ENCODE measurements at places on chromosomes 2 and 18.

- DNase-seq = no peak
Observed at GRCh38 chr2:95049961-95050360, 24.5 kb downstream of the MAL start.

GRCh38 chr2:48161628-48162027, 255.3 kb upstream of the FBXO11 start:
- DNase-seq = no peak

DNA sequence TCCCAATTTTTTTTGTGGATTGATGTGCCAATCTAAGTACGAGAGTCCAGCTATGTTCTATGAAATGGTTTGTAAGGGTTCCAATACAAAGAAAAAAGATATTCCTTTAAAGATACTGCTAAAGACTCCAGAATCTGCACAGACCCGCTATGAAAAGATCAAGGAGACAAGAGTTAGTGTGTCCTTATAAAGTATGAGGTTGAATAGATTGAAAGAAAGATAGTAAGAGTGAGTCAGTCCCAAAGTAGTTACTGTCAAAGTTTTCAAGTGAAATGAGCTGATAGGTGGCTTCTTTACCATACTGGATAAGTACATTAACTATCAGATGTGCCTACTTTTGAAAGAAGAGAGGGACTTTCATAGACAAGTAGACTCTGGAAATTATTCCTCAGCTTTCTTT, 17.9 kb upstream of the EHBP1 start:
- no peak for DNase-seq

GRCh38 chr2:152049541-152049940, 49.3 kb downstream of the CACNB4 start:
- no peak for DNase-seq

DNA sequence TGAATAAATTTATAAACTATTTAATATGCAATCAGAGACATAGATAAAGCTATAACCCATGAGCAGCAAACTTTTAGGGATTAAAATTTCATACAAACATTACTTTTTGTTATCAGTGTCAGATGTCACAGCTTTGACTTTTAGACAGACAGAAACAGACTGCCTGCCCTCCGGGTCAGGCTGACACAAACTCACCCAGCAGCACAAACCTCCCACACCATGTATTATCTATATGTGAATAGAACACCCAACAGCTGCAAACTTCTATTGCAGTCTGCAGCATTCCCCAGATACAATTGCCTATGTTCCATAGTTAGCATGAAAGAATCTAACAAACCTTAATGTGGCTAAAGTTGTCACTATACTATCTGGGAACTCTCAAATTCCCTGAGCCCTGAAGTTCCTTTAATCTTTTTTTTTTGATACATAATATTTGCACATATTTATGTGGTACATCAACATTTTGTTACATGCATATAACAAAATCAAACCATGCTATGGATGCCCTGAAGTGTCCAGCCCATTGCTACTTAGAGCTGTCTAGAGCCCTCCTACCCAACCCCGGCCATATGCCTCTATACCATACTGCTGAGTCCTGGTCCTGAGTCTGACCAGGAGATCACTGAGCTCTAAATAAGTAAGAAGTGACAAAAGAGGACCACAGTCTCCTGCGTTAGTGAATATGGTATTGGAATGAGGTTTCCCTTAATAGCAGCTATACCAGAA, 214.4 kb downstream of the ZNF385B start:
- DNase-seq = no peak

DNA sequence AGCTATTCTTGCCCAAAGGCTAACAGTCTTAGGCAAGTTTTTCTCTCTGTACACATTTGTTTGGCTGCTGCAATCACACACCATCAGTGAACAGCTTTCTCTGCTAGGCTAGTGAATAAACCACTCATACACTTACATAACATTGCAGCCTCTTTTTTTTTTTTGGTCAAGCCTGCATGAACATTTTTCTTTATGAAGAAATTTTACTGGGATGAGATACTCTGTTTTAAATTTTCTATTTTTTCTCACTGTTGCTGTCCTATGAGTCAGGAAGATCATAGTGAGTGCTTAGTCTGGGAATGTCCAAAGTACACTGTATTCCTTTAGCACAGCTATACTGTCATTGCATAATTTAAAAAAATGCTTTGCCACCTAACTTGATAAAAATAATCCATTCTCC, 58.5 kb downstream of the ROCK1 start:
- DNase-seq = no peak

DNA sequence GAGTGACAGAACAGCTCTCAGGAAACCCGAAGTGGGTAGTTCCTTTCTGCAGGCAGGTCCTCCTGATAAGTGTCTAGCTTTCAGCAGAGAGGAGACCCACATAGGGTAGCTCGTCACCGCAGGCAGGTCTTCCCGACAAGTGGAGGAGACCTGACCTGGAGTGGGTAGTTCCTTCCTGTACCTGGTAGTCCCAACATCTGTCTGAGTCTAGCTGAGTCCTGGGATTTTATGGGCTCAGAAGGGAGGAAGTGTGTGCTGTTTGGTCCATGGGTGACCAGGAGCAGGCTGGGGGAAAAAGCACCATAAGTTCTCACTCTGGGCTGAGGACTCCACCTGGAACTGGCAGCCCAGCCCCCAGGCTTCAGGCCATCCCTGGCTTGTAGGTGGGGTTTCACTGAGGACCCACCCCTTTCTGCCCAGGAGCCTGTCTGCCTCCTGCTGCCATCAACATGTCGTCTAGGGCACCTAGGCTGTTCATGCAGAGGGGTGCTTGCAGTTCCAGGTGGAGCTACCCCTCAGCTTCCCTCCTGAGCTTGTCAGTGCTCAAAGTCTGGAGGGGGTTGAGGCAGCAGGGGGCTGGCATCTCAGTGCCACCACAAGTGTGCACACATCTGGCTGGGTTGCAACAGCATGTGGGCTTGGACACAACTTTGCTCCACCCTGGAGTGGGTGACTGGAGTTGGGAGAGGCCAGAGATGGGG, 9.4 kb downstream of the DYSF start:
- no peak for DNase-seq

- no peak for DNase-seq
Observed at GRCh38 chr2:46835520-46835919, 80.1 kb downstream of the MCFD2 start.

GRCh38 chr2:137670111-137670510, 294.2 kb upstream of the HNMT start:
- no peak for DNase-seq

DNA sequence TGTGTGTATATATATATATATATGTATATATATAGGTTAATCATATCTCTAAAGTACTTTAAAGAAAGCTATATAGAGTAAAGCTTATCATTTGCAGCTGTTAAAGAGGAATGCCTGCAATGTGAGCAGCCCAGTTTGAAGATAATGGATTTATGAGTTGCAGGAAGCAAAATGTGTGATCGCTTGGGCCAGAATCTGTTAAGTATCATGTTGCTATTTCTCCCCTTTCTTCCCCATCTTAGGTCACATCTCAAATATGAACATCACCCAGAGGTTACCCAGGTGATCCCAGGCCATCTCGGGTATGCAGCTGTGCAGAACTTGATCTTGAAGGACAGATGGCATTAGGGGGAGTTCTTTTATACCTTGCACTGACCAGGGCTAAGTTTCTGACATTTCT, 316.5 kb downstream of the MTX2 start:
- no peak for DNase-seq

GRCh38 chr2:7033136-7033960, 116.1 kb downstream of the RNF144A start:
- no peak for DNase-seq

GRCh38 chr2:37711308-37711731, 39.9 kb upstream of the CDC42EP3 start:
- no peak for DNase-seq

DNA sequence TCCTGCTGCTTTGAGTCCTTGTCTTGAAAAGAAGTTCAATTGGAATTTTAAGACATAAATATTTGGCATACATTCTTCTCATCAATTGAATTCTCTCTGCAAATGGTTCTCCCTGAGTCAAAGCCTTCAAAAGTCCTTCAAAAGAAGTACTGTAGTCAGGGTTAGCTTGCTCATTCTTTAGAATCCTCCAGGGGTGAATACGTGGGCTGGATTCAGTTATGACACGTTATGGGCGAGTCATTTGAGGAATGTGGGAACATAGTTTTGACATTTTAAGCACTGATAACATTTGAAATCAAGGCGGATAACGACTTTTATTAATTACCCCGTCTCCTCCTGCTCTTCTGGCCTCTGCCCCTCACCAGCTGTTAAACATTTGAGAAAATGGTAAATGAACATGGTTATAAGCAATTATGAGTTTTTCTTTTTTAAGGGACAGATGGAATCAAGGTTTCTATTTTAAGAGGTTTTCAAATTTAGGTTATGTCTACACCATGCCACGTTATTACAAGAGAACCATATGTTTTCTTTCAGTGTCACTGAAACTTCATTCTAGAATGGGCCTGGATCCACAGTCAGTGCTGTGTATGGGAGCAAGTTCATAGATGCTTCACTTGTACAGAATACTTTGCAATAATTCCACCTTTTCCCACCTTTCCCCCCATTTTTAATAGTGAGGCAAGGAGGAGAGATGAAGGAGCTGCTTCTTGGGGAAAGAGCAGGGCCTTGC, 273.1 kb downstream of the TSN start:
- no peak for DNase-seq

GRCh38 chr2:240322991-240323390, 112.5 kb upstream of the GPC1 start:
- DNase-seq = no peak

GRCh38 chr2:234289834-234290590, 206.9 kb downstream of the ARL4C start:
- DNase-seq = no peak

GRCh38 chr2:207514451-207514850, 15.3 kb upstream of the CREB1 start:
- no peak for DNase-seq

- DNase-seq = no peak
Observed at GRCh38 chr2:63692002-63692606, 103.3 kb downstream of the MDH1 start.

DNA sequence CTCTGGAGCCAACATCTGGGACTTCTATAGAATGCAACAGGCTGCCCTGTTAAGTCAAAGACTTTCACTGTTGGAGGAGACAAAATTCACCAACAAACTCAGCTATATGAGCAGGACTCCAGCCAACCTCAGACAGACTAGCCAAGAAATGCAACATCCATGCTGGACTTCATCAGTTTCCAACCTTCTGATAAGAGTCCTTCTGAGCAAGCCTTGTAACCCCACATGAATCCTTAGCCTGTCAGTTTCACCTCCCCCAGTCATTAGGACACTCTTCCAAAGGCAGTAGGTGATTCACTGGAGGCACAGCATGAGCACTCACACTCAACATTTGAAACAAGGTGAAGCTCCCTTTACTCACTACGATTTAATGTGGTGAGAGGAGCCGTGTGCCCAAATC, 5.8 kb downstream of the TBC1D8 start:
- DNase-seq = no peak

DNA sequence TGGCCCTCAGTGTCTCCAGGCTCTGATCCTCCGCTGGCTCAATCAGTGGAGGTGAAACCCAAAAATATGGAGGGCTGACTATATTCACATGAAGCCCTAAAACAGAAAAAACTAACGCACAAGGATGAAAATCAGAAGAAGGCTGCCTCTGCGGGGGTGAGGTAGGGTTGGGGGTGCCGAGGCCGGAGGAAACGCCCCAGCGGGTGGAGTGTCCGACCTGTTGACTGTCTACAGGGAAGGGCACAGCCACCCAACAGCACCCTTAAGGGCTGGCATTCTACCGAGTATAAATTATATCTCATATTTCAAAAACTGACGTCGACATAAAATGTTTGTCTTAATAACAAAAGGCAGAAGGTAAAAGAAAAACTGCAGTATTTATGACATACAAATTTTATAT, 223.5 kb downstream of the HDAC4 start:
- no peak for DNase-seq

GRCh38 chr2:109031476-109032228, 42.6 kb upstream of the EDAR start:
- DNase-seq = peak; percentile 49

DNA sequence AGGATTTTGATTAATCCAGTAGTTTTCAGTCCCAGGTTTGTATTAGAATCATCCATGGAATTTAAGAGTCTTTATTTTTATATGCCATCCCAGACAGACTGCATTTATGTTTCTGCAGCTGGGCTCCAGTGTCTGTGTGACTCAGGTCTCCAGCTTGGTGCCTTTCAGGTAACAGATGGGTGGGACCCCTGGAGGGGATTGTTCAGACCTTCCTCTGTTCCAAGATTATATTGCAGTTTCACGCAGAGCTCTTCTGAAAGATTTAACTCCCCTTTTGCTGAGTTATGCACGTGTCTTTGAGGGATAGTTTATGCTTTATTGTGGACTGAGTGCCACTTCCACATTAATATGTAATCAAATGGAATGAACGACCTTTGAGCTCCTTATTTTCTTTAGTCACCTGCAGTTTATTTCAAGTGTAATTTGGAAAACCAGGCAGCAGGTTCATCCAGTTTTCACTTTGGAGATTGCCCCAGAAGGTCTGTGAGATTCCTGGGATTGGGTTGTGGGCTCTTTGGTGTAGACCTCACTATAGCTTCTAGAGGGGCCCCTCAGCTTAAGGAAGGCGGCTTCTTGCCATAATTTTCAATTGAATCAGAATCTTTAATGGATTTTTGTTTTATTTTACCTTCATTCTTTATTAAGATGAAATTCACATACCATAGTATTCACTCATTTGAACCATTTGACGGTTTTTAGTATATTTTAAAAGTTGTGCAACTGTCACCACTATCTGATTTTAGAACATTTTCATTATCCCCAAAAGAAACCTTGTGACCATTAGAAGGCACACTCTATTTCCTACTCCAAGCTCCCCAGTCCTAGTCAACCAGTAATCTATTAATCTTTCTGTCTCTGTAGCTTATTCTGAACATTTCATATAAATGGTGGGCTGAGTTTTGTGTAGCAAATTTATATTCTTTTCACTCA, 135.0 kb downstream of the WDSUB1 start:
- no peak for DNase-seq

DNA sequence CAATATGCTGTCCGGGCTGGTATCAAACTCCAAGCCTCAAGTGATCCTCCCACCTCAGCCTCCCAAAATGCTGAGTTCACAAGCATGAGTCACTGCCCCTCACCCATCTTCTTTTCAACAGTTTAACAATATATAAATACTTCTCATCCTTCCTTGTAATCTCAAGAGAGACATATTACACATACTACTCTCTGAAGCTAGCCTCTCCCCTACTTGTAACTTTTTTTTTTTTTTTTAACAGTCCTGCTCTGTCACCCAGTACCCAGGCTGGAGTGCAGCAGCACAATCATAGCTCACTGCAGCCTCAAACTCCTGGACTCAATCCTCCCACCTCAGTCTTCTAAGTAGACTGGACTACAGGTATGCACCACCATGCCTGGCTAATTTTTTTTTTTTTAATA, 5.7 kb downstream of the GFPT1 start:
- no peak for DNase-seq

GRCh38 chr2:40279001-40279400, 172.9 kb downstream of the SLC8A1 start:
- DNase-seq = no peak

DNA sequence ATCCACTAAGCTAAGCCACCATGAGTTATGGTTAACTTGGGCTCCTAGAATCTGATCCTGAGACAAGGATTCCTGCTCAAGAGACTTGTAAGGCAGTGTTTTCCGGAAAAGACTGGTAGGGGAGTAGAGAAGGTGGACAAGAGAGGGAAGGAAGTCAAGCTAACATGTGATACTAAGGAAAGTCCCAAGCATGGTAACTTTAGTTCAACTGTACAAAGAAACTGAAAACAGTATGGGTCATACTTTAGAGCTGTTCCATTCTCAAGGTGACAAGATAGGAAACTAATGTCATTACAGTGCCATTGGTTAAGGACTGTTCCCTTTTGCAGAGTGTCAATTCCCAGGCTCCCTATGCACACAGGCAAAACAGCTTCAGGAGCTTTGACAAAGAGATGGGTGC, 5.8 kb downstream of the MYO5B start:
- no peak for DNase-seq

- DNase-seq = no peak
Observed at GRCh38 chr2:39593439-39594393, 72.0 kb upstream of the TMEM178A start.

Data from stimulated activated CD4-positive, alpha-beta T cell treated with anti-CD3 and anti-CD28 coated beads, Interleukin-4, amount 100 ng/mL, for 4 hours (primary cell).